ENCODE measurements at places on chromosomes 12 and 14.

DNA sequence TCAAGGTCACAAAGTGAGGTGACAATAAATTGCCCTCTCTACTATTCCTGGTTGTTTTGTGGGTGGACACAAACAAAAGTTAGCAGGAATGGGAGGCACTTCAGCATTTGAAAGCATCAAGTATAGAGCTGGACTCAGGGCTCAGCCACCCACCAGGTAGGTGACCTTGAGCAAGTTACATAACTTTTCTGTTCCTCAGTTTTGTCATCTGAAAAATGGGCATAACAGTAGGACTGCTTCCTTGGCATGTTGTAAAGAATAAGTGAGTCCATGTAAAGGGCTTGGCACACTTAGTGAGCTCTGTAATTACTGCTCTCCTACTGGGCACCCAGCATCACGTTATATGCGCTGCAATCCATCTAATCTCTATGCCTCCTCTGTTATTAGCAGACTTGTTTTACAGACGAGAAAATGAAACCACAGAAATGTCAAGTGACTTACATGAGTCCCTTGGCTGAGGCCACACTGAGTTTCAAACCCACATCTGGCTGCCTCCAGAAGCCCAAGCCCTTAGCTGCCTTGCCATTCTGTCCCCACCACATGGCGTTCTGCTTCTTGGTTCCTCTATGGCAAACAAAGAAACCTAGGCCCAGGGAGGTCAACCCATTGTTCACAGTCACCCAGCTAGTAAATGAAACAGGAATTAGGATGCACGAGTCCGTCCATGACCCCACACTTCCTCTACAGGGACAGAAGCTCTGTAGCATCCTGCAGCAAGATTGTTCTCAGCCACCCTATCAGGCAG is 63.2 kb upstream of the SLC24A4 start:
- DNase-seq = no peak

DNA sequence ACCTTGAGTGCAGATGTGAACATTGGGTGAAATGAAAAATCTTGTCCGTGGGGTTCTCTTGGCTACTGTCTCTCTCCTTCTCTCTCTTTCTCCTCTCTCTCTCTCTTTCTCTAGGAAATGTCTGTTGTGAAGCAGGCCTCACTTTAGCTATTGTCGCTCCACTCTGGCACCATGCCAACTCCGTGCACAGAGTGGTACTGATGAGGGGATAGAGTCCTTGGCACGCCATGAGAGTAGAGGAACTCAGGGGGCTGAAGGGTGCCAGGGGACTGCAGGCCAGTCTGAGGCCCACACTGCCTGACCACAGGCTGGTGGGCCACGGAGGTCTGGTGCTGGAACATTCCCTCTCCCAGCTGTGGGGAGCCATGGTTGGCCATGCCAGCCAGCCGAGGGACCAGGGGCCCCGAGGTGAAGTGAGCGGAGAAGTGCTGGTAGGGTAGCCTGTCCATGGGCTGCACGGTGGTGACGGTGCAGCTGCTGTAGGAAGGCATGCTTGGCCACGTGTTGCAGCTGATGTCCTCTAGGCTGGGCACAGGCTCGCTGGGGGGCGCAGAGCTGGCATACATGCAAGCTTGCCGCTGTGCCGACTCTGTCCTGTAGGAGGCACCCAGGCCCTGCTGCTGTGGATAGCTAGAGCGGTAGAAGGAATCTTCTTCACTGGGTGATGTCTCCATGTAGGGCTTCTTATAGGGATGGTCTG is 50.4 kb downstream of the TBX5 start:
- no peak for DNase-seq

GRCh38 chr12:76020281-76020680 is 11.3 kb downstream of the PHLDA1 start:
- peak; percentile 71 for DNase-seq

DNA sequence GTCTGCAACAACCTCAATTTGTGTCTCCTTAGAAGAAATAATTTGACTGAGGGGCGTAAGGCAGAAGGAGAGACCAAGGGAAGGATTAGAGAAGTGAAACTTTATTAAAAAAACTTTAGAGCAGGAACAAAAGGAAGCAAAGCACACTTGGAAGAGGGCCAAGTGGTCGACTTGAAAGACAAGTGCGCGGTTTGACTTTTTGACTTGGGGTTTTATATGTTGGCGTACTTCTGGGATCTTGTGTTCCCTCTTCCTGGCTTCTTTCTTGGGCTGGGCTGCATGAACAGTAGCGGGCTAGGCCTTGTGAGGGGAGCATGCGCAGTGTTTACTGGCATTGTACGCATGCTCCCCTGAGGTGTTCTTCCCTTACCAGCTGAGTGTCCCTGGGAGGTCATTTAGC is 369.3 kb upstream of the DCN start:
- DNase-seq = no peak

DNA sequence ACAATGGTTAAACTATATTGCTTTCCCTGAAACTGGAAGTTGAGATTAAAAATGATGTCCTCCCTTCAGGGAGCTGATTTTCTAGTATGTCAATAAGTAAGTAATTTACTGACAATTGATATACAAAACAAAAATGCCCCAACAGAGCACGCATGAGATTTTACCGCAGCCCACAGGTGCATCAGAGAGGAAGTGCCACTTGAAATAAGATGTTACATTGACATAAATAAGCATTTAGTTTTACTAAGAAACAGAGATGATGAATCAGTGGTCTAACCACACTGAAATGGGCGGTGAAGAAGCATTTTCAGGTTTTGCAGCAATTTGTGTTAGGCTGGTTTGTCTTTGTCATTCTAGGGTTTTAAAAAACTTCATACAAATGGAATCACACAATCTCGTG is 8.8 kb upstream of the CLECL1 start:
- DNase-seq = peak; percentile 58

DNA sequence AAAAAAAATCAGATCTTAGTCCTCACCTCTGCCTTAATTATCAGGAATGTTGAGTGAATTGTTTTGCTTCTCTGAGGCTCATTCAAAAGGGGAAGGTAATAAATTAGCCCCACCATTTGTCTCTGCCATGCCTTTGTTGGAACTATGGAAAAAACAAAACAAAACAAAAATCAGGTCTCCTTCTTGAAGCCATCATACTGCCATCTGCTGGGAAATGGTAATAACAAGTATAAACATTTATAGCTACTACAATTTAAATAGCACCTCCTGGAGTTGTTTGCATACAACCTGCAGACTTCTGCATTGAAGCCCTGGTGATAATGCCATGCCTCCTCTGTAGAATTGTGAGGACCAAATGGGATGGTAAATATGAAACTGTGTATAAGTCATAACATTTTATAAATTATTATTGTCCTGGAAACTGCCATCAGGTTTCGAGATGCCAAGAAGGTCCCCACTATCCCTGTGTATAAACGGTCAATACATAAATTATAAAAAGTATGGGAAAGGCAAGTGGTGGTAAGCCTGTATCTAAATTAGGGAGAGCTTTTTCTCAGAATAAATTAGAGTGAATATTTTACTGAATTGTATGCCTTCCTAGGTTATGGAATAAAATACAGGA is 87.2 kb upstream of the FGD4 start:
- DNase-seq = no peak

DNA sequence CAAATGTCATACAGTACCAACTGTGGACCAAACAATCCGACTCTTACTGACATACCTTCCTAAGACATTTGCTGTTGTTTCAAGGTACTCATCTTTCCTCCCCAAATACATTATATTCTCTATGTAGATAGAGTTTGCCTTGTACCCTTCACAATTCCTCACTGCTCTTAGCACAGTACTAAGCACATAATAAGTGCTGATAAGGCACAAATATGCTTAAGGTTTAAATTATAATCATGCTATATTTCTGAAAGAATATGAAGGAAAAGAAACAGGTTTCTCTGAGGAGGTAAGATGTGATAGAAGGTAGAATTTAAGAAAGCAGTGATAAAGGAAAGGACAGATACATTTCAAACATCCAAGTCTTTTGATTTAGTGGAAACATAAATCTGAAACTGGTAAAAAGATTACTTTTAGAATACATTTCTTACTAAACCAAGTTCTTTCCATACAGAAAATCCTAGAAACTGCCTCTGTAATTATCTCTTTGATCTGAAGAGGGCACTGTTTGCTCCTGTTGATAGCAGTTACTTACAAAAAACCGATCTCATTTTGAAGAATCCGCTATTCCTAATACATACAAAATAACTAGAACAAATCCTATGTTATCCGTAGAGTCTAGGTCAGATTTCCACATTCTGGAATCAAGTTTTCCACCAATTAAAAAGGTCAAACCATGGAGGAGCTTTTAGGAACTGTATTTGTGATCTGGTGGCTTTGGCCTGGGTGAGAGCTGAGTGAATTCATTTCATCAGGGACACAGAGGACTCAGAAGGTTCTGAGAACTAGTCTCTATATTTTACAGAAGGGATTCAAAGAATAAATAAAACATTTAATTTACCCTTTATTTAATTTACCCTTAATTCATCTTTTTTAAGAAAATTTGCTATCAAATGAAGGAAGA is 311.9 kb downstream of the DAD1 start:
- DNase-seq = no peak

DNA sequence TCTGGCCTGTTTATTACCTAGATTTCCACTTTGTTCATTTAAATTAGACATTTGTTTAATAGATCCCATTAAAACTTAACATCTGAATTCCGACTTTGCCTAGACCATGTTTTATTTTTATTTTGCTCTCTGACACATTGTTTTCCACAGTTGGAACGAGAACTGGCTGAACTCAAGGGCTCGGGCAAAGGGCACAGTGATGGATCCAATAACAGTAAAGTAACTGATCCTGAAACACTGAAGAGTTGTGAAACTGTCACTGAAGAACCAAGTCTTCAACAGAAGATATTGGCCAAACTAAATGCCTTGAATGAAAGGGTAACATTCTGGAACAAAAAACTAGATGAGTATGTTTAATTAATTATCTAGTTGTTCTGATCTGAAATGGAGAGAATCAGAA is 39.7 kb downstream of the LRRC9 start:
- no peak for DNase-seq

DNA sequence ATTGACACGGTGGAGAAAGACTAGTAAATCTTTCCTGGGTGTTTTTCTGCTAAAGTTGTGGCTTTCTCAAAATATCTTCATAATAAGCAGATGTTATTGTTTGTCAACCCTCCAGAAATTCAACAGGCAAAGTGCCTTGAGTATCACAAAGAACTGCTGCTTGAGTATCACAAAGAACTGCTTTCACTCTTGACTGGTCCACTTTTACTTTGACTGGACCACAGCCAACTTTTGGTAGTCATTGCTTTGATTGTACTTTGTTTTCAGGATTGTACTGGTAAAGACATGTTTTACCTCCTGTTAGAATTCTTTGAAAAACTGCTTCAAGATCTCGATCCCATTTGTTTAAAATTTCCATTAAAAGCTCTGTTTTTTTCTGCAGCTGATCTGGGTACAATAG is 62.6 kb downstream of the PDZRN4 start:
- DNase-seq = no peak

GRCh38 chr12:89345830-89346740 is 6.2 kb downstream of the DUSP6 start:
- peak; percentile 19 for DNase-seq

DNA sequence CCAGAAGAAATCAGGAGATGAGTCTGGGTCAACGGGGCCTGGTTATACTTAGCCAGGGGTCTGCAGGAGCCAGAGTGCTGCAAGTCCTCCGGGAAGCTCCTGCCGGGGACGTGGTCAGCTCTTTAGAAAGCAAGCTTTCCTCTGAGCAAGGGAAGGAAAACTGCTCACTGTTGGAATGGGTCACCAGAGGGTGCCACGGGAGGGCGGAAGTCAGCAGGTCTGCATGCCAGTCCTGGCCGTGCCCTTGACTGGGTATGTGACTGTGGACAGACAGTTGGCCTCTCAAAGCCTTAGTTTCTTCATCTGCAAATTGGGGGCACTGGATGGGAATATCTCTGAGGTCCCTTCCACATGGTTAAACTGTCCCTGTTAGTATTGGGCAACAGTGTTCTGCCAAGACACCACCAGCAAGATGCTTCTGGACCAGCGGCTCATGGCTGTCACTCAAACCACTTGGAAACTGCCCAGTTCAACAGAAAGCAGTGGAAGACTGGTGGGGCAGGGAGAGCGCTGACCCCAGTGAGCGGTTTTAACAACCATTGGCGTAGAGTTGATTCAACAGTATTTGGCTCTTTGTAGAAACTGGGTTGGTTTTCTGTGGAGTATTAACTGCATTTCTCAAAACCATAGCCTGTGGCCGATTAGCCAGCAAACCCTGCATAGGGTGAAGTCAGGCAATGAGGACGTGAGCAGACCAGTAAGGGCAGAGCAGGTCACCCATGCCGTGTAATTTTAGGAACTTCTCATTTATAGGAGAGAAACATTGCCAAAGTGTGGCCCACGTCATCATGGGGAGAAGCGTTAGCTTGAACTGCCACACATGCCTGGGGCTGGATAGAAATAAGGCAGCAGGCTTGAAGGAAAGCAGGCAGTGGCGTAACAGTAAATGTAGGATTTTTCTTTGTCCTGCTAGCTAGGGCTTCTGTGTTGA is 163.9 kb upstream of the PRMT8 start:
- DNase-seq = no peak

DNA sequence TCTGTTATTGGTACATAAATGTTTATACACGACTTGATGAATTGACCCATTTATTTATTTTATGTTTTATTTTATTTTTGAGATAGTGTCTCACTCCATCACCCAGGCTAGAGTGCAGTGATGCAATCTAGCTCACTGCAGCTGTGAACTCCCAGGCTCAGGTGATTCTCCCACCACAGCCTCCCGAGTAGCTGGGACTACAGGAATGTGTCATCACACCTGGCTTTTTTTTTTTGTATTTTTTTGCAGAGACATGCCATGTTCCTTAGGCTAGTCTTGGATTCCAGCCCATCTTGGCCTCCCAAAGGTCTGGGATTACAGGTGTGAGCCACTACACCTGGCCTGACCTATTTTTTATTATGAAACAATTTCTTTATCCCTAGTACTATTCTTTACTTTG is 355.0 kb upstream of the PRICKLE1 start:
- no peak for DNase-seq

DNA sequence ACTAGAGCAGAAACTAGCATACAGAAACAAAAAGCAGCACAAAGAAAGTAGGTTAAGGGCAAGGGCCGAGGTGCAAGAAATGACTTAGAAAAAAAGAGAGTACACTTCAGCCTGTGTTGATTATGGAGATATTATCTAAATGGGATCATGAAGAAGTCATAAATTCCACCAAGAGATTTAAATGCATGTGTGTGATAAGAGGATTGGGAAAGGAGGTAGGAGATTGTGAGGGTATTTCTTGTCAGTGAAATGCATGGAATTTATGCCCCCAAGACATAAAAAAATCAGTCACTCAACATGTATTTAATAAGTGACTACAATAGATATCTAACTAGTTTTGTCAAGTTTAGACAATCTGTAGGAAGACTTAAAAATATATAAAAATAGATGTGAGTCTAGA is 976.2 kb upstream of the LRFN5 start:
- no peak for DNase-seq

Data from activated T-cell treated with anti-CD3 and anti-CD28 coated beads for 24 hours (primary cell).